ENCODE measurements at places on chromosomes 16 and 17. TPM values are rescaled to one million over a fixed set of nuclear protein-coding genes. Genes with fewer than 3 reads are reported as not detected.

The NAA60 gene
- total RNA-seq, result 30.7 TPM

The OR2C1 gene
- total RNA-seq, result not detected

The SLC38A8 gene
- not detected for total RNA-seq

DNA sequence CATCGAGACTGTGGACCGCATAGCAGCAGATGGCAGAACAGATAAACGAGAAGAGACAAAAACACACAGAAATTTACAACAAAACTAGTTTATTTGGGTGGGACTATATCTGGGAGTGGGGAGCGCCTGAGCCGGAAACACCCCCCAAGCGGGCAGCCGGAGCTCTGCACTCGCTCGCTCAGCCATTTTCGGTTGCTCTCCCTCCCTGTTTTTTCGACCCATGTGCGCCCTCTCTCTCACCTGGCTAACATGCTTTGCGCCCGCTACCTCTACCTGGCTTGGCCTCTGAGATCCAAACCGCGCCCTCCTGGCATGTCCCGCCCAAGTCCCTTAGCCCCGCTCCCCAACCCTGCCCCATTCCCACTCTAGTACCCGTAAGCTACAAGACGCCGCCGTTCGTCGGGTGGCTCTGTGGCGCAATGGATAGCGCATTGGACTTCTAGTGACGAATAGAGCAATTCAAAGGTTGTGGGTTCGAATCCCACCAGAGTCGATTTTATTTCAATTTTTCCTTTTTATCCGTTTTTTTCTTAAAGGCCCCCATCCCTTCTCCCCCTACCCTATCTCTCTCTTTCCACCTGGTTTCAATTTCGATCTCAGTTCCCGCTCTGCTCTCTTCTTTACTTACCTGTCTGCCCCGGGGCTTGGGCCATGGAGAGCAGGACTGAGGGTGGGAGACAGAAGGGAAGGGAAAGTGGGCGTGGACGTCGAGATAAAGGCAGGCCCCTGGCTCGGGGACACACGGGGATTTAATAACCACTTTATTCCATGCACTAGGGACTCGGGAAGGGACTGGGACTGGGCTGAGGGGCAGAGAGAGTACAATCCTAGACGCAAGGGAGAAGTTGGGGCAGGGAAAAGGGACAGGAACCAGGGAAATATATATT is 2.4 kb upstream of the ALOXE3 start:
- DNase-seq, result peak; percentile 66

The ZNF385C gene
- total RNA-seq, result not detected

The KRT17 gene
- total RNA-seq, result 1.0 TPM

DNA sequence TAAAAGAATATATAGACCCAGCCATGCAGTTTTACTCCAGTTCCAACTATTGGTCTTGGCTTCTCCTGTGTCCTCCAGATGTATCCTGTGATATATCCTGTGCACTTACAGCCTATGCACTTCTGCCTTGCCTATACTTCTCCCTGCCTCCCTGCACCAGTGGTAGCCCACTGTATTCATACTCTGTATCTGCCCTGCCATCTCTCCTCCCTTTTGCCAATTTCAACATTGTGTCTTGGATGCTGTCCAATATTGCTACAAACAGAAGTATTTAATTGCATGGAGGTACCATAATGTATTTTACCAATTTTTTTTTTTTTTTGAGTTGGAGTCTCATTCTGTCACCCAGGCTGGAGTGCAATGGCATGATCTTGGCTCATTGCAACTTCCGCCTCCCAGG is 242.7 kb downstream of the HAPSTR1 start:
- DNase-seq, result no peak

DNA sequence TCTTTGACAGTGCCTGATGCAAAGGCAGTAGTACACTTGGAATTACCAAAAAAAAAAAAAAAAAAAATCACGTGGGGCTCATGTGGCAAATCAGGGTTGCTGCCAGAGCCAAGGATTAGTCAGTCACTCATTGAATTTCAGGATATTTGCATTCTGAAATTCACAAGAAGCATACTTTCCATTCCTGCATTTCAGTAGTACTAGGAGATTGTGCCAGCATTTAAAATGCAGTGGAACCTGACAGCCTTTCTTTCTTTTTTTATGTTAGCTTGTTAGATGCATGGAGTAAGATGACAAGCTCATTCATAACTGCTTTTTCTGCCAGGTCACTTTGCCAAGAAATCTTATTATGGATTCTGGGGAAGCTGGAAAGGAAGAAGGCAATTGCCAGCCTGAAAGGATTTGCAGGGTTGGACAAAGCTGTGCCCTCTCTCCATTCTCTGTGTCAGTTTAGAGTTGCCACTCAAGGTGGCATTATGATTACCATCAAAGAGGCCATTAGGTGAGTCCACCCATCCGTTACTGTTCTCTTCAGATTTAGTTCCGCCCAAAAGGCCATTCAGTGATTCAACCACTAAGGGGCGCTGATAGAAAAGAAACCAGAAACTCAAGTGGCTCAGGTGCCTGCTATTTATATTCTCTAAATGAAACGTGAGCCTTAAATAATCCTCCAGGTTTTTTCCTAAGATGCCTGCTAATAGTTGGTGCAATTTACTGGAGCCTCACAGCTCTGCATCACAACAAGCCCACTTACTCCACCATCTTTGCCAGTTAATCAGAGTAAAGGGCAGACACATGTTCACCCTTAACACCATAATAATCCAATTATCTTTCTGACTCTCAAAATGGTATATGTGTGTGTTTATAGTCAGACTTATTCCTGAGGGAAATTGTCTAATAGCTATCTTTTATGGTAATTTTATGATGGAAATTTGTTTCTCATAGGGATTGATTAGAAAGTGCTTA is 59.0 kb downstream of the TANGO6 start:
- DNase-seq, result peak; percentile 58

DNA sequence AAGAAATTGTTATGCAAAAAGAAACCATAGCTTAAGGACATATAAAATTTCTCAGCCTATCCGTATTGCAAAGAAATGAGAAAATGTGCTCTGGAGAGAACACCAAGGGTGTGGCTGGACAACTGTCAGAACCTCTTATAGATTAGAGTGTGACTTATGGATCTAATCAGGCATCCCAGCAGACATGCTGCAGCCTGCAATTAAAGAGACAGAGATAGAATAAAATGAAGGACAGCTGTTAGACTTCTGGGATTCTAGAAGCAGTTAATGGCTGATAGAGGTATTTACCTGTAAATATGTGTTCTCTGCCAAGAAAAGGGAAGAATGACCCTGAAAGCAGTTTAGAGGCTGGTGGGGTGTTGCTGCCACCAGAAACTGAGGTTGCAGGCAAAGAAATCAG is 160.1 kb upstream of the KIF2B start:
- no peak for DNase-seq

The TBC1D3 gene
- total RNA-seq, result 0.10 TPM

- DNase-seq, result no peak
Observed at GRCh38 chr16:17850581-17851250, 380.0 kb upstream of the XYLT1 start.

DNA sequence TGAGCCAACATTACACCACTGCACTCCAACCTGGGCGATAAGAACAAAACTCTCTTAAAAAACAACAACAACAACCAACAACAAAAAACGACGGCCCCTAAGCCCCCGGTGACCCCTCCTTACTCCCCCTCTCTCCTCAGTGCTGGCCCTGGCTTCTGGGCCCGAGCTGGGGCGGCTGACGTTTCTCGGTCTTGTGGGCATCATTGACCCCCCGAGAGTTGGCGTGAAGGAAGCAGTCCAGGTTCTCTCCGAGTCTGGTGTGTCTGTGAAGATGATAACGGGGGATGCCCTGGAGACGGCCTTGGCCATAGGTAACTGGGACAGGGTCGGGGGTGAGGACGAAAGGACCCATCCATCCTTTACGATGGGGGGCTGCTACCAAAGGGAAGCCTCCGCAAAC is 52.7 kb downstream of the MEAK7 start:
- DNase-seq, result no peak

DNA sequence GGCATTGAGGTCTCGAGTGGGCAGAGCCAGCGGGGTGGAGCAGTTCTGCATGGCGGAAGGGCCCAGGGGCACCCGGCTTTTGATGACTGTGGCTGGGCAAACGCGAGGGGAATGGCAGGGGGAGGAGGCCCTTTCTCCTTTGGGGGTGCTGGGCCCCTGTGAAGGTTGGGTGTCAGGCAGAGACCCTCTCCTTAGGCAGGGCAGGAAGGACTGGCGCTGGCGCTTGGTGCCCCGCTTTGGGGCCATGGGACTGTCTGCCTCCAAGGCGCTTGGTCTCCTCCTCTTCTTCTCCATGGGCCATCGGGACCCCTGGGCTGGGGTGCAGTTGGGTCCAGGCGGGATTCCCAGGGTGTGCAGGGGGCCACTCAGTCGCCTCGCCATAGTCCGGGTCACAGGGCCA is 12.8 kb upstream of the GFAP start:
- DNase-seq, result no peak

The NEUROD2 gene
- not detected for total RNA-seq

The ZPBP2 gene
- total RNA-seq, result not detected

- DNase-seq, result no peak
Observed at GRCh38 chr17:55440391-55440790, 18.8 kb upstream of the MMD start.

DNA sequence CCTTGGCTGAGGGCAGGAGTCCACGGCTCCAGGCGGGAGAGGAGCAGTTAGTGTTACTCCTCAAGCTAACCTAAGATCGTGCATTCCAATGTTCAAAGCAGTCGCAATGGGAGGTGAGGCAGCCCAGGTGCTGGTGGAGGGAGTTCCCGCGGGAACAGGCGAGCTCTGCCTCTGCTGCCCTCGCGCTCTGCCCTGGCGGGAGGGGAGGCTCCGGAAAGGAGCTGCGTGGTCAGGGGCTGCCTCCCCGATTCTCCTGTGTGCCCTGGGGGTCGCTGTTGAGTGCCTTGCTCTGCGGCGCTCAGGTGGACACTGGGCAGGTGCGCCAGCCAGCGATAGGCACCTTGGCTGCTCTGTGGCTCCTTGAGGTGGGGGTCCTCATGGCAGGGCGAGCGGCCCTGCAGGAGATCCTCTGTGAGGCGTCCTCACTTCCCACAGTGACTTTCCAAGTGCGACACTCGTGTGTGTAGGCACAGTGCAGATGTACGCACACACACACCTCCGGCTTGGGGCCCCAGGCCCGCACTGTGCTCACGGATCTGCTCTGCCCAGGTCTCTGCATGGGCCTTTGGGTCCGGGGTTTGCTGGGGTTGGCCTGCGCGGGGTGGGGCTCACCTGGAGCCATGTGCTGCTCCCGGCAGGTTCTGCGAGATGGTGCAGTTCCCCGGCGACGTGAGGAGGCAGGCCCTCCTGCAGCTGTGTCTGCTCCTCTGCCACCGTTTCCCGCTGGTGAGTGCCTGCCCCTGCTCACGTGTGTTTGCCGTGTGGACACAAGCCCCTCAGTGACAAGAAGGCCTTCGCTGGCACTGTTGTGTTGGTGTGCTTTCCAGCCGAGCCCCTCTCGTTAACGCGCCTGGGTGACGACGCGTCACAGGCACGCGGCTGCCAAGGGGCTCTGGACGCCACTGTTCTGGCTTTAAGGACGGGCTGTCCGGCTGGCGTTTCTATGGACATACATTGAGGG is 97.9 kb upstream of the ZNF750 start:
- no peak for DNase-seq

- DNase-seq, result no peak
Observed at GRCh38 chr16:67430504-67430976, 381 bp upstream of the HSD11B2 start.

The KRTAP3-2 gene
- not detected for total RNA-seq

- DNase-seq, result no peak
Observed at GRCh38 chr17:42027961-42028790, 8.3 kb downstream of the NKIRAS2 start.

The TM4SF5 gene
- not detected for total RNA-seq

DNA sequence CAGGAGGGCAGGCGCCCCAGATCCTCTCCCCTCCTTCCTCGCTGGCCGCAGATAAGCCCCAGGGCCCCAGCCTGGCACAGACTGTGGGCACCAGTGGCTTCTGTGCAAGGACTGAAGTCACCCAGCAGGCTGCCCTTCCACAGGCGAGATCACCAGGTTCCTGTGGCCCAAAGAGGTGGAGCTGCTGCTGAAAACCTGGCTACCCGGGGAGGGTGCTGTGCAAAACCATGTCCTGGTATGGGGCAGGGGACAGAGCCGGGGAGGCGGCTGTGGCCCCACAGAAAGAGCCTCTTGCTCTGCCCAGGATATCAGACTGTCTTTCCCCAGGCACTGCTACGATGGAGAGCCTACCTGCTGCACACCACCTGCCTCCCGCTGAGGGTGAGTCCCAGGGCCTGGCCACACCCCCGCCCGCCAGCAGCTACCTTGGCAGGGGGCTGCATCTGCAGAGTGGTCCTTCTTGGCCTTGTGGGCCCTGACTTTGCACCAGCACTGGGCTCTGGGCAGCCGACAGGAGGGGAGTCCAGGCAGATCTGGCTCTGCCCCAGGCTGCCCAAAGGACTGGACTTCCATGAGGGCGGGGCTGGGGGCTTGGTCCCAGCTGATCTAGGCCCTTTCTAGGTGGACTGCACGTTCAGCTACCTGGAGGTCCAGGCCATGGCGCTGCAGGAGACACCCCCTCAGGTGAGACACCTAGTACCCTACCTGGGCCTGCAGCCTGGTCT is 615 bp downstream of the CARMIL2 start:
- no peak for DNase-seq

DNA sequence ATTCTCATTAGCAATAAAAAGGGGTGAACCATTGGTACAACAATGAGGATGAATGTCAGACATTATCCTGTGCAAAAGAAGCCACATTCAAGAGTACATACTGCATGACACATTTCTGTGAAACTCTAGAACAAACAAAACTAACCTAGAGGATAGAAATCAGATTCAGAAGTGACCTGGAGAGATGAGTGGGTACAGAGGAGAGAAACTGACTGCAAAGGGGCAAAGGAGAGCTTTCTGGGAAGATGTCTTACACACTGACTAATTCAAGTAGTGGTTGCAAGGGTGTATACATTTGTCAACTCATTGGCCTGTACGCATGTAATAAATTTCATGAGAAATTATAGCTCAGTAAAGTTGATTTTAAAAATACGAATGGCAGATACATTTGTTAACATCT is 115.6 kb downstream of the GAS7 start:
- no peak for DNase-seq

The CMTM2 gene
- not detected for total RNA-seq

Measured in HFFc6 (cell line).